ENCODE measurements at places on chromosomes 13 and 19.

- no peak for DNase-seq
These were observed 21.3 kb upstream of the VSTM2B start for GRCh38 chr19:29504454-29504853.

- DNase-seq: no peak
These were observed 41.5 kb downstream of the NFIC start for GRCh38 chr19:3407556-3408516.

GRCh38 chr13:33235078-33235477 lies 50.5 kb downstream of the STARD13 start:
- no peak for DNase-seq

DNA sequence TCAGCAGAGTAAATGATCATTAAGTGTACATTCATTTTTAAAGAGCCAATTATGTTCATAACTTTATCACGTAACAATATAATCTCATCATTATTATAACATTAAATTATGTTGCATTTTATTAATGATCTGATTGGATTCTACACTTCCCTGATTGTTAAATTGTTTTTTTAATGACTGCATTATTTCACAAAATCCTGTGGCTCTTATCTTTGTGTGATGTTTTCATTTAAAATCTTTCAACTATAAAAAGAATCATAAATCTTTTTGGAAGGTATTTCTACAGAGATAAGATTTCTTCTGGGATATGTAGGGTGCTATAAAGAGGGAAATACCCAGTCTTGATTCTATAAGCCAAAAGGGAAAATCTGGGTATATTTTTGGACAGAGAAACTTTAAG lies 101.7 kb downstream of the ZIC5 start:
- no peak for DNase-seq

DNA sequence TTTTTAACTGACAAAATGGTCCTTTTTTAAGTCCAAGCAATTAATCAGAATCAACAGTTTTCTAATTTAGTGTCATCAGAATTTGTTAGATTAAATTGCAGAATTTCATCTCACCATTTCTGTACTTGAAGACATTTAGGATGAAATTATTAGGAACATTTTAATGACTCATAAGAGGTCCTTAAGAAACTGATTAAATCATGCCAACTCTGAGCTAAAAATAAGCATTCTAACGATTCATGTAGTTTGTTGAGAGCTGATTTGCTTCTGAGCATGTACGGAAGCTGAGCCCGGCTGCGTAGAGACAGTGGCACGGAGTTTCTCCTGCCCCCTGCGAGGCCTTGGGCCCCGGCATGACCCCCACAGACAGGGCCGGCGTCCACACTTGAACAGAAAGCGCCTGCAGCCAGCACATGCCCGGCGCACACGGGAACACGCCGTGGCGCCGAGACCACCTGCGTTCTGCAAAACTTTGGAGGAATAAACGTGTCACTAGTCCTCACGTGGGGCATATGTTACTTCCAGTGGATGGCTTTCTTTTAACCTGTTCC lies 89.7 kb upstream of the MCF2L start:
- no peak for DNase-seq

DNA sequence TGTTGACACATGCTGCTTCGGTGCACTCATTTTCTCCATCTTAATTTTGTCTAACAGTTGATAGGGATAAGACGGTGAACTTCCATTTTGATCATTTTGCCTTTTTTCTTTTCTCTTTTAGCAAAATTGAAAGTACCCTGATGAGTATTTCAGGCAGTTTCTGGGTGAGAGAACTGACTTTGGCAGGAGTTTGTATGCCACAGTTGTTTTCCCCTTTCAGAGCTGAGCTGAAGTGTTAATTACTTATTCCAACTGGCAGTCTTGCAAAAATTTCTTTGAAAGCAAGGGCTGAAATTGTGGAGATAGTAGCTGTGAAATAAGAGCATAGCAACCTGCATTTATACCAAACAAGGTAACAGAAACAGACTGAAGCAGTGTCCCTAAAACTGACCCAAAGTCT lies 180.2 kb downstream of the SLITRK5 start:
- no peak for DNase-seq

GRCh38 chr19:33703821-33704220 lies 82.1 kb downstream of the CHST8 start:
- DNase-seq: no peak

- DNase-seq: no peak
These were observed 58.2 kb downstream of the NUFIP1 start for GRCh38 chr13:44930963-44931623.

DNA sequence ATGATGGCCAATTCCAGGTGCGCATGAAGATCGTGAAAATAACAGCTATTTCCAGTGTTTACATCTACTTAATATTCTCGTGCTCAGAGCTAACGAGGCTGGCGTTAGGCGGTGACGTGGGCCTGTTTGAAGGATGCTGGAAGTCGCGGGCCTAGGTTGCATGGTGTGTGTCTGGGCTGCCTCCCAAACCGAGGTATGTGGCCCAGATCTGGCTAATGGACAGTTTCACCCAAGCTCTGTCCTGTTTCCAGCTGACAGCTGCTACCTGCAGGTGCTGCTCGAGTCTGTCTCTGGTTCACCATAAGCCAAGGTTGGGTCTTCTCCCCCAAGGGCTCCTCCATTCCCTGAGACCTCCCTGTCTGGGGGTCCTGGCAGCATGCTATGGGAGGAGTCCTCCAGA lies 40.5 kb upstream of the KCTD15 start:
- DNase-seq: no peak

DNA sequence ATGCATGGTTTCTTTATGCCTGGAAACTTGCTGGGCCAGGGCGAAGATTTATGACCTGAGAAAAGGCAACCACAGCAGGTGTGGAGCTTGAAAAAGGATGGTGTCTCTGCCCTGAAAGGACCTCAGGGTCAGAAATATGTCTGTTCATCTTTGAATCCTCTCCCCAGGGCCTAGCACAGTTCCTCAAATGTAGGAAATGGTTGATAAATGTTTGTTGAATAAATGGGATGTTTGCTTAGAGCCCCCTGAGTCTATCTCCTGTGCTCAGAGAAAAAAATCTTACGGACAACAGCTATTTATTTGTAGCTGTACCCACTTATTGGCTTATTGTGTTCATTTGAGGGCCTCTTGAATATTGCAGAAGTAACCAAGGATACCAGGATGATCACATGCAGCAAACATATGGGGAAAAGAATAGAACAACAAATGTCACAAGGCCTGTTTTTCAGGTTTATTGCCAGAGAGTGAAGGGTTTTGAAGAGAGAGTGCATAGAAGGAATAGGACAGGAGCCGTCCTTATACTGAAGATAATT lies 114.5 kb downstream of the KLF5 start:
- no peak for DNase-seq

- DNase-seq: no peak
These were observed 18.5 kb upstream of the STARD13 start for GRCh38 chr13:33303855-33304597.

GRCh38 chr19:17323964-17324332 lies 10.7 kb downstream of the ANO8 start:
- no peak for DNase-seq

DNA sequence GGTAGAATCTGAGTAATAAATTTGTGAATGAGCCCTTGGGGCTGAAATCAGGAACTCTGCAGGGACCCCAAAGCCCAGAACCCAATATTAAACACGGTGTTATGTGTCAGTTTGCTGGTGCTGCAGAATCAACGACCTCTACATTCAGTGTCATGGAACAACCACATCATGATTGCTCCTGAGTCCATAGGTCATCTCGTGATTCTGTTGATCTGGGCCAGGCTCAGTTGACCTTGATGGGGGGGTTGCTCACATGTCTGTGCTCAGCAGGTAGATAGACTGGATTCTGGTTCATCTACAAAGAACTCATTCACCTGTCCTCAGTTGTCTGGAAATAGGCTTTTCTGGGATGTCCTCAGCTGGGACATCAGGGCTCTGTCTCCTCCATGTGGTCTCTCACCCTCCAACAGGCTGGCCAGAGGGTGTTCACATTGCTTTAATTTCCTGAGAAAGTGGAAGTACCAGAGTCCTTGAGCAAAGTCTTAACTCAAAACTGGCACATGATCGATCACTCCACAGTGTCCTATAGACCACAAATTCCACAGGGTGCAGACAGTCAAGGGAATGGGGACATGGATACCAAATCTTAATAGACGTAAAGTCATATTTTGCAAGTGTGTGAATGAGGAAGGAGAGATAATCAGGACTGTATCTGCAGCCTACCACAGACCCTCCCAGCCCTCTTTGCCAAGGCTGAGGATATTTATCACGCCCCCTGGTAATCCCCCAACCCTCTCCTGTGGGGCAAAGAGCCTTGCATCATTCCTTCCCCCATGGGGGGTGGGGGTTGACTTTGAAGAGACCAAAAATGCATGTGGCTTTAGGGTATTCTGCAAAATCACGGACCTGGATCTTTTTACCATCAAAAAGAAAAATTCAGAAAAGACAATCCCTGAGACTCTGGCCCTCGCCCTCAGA lies 39.3 kb upstream of the IGFL1 start:
- DNase-seq: no peak

- DNase-seq: no peak
These were observed 11.9 kb upstream of the ZNF57 start for GRCh38 chr19:2888731-2889224.

DNA sequence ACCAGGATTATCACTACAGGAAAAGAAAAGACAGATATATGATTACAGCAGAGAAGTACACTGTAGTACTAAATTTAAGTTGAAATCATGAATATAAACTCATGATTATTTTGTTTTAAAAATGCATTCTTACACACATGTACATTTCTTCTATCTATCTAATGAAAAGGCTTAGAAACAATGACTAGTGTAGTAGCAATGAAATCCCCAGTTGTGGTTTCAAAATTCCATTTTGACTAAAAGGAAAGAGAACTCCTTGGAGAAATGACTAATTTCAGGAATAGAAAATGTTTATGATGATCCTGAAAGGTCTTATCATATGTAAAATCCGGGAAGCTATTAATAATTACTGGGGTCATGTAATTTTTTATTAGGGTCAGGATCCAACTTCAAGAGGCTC lies 195.0 kb upstream of the STARD13 start:
- DNase-seq: no peak

- DNase-seq: no peak
These were observed 20.0 kb downstream of the DIAPH3 start for GRCh38 chr13:60143775-60144174.

DNA sequence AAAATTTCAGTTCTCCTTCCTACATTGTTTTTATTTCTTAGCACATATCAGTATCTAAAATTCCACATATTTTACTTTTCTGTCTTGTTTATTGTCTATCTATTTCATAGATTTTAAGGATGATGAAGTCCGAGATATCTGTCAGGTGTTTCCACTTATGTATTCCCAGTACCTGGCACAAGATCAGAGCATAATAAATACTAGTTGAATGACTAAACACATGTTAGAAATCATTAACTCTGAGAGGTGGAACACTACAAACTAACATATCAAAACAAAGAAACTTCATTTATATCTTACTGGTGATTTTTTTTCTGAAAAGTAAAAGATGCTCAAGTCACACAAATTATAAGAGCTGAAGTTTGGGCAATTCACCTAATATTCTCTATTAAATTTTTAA lies 1208.3 kb downstream of the PCDH9 start:
- DNase-seq: no peak

DNA sequence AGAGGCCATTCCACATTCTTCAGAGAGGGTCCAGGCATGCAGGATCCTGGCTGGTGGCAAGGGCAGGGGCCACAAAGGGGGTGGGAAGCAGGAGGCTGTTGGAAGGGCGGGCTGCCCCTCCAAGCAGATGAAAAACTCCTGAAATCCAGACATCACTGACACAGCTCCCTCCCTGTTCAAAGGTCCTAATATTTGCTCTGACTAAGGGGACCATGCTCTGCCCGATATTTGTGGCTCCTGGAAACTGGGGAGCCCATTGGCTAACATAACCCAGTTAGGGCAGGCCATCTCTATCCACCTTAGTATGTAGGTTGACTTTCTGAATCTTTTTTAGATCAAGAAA lies 3.3 kb upstream of the CDX2 start:
- no peak for DNase-seq

- no peak for DNase-seq
These were observed 551 bp downstream of the FZR1 start for GRCh38 chr19:3506384-3507340.

DNA sequence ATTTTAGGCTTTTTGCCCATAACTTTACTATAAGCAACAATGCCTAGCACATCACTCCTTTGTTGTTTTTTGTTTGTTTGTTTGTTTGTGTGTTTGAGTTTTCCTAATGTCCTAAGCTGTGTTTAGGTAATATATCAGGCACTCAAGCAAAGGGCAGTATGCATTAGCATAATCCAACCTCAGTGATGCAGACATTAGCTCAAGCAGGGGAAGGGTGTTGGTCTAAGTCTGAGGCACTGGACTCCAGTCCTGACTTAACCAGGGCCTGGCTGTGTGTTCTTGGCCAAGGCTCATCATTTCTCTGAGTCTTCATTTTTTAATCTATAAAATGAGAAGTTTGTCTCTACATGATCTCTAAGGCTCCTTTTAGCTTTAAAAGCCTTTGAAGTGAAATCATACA lies 65.9 kb upstream of the RFC3 start:
- no peak for DNase-seq

- DNase-seq: no peak
These were observed 44.7 kb upstream of the SIAH3 start for GRCh38 chr13:45896285-45896684.

DNA sequence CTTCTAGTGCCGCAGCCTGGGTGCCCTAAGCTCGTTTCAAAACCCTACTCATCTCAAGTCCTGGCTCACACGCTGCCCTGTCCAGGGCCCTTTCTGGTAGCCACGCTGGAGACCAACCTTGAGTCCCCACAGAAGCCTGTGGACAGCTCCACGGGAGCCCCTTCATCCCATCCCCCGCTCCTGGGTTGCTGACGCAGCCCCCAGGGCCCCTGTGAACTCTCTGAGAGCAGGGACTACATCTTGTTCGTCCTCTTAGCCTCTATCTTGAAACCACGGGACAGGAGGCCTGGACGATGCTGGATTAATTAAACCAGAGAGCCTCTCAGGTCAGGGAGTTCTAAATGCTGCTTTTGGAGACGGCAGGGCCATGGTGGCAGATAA lies 7.4 kb downstream of the MLLT1 start:
- DNase-seq: no peak

DNA sequence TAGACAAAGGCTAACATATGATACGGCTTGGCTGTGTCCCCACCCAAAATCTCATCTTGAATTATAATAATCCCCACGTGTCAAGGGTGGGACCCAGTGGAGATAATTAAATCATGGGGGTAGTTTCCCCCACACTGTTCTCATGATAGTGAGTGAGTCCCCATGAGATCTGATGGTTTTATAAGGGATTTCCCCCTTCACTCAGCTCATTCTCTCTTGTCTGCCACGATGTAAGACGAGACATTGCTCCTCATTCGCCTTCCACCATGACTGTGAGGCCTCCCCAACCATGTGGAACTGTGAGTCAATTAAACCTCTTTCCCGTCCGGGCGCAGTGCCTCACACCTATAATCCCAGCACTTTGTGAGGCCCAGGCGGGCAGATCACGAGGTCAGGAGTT lies 143.5 kb downstream of the RXFP2 start:
- no peak for DNase-seq
